ENCODE measurements at places on chromosomes 3 and 15.

GRCh38 chr15:73732930-73733329 lies 20.2 kb downstream of the INSYN1 start:
- DNase-seq, result no peak

- no peak for DNase-seq
Measured at GRCh38 chr3:52697632-52697965, 8.0 kb downstream of the GLT8D1 start.

DNA sequence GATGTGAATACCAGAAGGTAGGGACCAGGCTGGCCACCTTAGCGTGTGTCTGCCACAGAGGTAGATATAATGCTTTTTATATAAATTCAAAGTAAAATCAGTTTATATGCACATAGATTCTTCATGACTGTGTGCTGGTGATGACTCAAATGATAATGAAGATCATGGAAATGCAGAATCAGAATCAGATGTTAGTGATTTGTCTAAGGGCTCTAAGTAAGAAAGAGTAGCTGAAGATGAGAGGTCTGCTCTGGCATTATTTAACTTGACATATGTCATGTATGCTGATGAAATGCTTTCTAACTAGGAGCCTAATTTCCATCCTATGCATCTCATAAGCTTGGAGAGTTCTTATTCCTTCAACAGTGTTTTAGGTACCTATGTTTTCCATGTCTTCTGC lies 50.3 kb upstream of the DPH6 start:
- no peak for DNase-seq

DNA sequence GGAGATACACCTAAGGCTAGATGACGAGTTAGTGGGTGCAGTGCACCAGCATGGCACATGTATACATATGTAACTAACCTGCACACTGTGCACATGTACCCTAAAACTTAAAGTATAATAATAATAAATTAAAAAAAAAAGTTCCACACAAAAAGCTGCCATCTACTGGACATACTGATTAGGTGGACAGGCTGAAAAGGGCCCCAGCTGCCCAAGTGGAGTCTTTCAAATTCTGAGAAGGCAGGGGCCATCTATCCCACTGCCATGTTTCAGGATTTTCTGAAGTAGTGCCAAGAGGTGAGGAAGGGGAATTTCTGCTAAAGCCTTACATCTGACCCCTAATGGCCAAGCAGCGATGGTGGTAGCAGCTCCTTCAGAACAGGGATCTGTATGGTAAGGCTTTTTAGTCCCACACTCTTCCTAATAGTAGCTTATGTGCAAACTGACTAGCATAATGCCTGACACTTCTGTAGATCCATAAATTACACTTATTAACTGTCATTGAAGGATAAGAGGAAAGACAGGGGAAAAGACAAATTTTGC lies 7.7 kb downstream of the FSTL1 start:
- DNase-seq, result no peak

DNA sequence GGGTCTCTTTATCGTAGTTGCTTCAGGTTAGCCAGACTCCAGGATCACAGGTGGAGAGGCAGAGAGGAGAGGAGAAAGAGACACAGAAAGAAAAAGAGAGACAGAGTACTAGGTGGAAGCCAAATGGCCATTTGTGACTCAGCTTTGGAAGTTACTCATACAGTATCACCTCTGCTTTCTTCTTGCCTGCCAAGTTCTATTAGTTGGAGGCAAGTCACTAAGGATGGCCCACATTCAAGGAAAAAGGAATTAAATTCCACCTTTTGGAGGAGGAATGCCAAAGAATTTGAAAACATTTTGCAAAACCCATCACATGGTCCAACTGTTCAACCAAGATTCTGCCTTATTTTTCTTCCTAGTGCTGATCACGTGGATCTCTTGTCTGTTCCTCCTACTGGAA lies 291.1 kb downstream of the CHL1 start:
- DNase-seq, result no peak

All from activated naive CD4-positive, alpha-beta T cell treated with anti-CD3 and anti-CD28 coated beads for 36 hours (primary cell).